Activated CD8-positive, alpha-beta T cell treated with anti-CD3 and anti-CD28 coated beads, Interleukin-2, amount 10 ng/mL, durations not matched to agents 7 days and 5 days (primary cell): ENCODE measurements at places on chromosomes 3 and 15.

DNA sequence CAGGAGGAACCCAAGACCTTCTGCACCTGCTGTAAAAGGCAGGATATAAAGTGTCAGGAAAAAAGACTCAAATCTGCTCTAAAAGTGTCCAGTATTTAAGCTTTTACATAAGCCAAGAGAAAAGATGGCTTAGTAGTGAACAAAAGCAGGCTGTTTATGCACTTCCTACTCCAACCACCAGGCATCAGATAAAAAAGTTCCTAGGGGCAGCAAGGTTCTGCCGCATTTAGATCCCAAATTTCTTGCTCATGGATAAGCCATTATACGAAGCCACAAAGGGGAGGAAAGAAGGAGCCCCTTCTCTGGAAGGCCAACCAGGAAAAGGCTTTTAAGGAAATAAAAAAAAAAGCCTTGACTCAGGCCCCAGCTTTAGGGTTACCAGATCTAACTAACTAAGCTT, 10.6 kb upstream of the SLC9C1 start:
- no peak for DNase-seq

DNA sequence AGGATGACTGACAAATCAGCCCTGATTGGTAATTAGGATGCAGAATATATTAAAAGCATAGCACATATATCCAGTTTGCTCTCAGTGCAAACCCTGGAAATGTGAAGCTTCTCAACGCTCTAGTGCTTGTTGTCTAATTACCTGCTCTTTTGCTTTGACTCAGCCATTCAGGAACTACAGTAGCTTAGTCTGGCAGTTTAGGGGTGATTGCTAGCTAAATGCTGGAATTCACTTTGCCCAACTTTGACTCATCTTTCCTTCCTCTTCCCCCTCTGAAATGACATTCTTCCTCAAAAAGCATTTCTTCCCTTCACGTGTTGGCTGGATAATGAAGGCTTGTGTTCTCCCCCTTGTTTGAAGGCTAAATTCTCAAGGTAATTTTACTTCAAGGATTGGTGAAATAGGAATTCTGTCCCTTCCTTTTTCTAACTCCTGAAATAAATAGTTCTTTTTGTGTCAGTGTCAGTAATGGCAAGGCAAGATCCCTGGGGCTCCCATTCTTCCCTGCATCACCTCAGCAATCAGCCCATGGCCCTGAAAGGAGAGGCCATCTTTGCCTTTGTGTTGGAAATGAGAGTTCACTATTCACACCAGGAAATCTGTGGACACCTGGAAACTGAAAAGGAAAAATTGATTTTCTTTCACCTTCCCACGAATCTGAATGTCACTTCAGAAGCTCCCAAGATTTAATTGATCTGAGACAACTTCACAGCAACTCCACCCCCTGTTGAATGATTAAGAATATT, 103.6 kb downstream of the ECT2 start:
- no peak for DNase-seq

GRCh38 chr15:92383519-92384324, 10.0 kb upstream of the ST8SIA2 start:
- peak; percentile 46 for DNase-seq

- no peak for DNase-seq
These were observed 235.9 kb downstream of the GAP43 start for GRCh38 chr3:115859002-115859807.

GRCh38 chr3:14467814-14468620, 65.6 kb downstream of the SLC6A6 start:
- peak; percentile 44 for DNase-seq

GRCh38 chr3:47841786-47842349, 38.9 kb downstream of the DHX30 start:
- DNase-seq, result no peak

- peak; percentile 51 for DNase-seq
These were observed 16.9 kb upstream of the SCAMP5 start for GRCh38 chr15:74978503-74978902.

- no peak for DNase-seq
These were observed 304.9 kb downstream of the FGF12 start for GRCh38 chr3:192422321-192422996.

DNA sequence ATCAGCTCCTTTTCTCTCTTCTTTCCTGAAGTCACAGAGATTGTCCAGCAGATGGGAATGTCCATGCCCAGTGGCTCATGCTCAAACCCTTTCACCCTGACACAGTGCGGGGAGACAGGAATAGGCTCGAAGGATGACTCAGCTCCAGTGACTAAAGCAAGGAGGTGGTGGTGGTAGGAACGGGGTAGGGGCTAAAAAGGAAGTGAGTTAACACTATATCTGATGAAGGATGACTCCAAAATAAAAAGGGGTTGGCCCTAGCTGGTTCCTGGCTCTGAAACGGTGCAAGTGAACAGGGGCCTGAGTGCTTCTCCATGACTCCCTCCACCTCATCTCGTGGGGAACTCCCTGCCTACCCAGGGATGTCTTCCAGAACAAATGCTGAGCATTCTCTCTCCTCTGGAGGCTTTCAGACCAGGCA, 167.4 kb upstream of the LPP start:
- no peak for DNase-seq

GRCh38 chr3:120615847-120616609, 19.9 kb downstream of the NDUFB4 start:
- DNase-seq, result no peak

DNA sequence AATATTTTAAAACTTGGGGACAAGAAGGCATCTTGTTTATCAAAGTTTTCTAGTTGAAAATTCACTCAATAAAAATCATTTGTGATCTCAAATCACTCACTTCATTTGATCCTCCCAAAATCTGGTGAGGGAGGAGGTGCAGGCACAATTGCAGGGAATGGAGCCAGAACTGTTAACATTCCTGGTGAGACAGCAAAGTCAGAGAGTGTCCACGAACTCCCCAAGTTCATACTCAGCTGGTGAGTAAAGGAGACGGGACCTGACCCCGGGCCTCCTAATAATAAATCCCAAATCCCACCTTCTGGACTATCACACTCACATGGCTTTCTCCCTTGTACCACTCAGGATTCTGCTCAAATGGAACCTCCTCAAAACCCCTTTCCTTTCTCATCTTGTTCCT, 252.3 kb upstream of the LRTM1 start:
- no peak for DNase-seq

DNA sequence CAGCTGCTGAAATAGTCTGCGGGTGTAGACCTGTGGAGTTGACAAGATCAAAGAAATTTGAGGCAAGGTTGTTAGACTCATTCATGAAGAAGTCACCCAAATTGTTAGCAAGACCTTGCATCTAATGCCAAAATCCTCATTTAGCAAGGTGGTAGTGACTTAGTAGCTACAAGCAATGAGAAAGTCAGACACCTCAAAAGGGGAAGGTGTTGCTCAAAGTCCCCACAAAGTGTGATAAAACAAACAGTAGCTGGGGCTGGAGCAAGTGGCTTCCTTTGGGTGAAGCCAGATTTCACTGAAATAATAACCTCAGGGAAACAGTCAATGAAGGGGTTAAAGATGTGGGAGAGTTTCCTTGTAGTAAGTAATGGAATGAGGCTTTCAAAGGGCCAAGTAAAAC, 44.9 kb downstream of the CD86 start:
- DNase-seq, result no peak

GRCh38 chr3:151439652-151440125, 21.2 kb downstream of the IGSF10 start:
- DNase-seq, result no peak

DNA sequence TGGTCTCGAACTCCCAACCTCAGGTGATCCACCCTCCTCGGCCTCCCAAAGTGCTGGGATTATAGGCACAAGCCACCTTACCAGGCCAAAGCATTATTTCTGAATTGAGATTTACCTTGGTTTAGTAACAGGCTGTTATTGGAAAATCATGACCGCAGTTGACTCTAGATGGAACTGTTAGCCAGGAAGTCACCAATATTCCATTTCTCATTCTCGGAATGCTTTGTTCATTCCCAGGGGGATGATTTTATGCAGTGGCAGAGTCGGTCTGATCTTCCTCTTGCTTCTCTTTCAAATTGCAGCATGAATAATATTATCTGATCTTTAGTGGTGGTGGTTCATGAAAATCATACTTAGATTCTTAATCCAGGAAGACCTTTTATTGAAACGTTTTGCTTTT, 195.5 kb upstream of the MBNL1 start:
- DNase-seq, result no peak

GRCh38 chr15:27804569-27805260, 294.4 kb downstream of the OCA2 start:
- DNase-seq, result no peak

DNA sequence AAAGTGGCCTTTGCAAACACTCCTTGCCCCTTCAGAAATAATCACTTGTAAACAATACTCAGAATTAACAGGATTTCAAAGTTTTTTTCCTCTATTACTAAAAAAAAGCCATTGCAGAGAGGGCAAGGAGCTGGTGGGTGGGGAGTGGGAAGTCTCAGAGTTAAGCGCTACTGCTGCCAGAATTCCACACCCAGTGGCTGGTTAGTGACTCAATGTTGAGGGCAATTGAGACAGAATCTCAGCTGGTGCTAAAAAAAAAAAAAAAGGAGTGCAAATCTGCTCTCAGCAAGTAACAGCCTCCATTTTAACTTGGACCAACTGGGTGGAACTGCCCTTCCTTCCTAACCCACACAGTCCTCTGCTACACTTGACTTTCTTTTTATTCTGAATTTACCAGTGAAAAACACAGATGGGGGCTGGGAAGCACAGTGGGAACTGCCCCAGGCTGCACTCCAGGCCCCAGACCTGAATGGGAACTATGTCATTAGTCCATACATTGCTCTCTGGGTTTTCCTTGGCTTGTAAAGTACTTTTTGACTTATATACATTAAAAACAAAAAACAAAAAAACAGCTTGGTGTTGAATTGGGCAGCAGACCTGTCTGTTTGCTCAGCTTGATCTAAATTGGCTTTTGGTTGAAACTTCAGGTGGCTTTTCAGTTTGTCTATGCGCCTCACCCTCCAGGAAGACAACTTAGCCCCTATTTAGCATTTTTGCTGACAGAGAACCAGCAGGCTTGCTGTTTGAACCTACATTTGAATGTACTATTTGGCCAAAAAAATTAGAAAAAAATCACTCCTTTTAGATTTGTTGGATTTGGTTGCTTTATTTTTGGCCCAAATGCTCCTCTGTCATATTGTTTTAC, 357.8 kb upstream of the TBL1XR1 start:
- no peak for DNase-seq

DNA sequence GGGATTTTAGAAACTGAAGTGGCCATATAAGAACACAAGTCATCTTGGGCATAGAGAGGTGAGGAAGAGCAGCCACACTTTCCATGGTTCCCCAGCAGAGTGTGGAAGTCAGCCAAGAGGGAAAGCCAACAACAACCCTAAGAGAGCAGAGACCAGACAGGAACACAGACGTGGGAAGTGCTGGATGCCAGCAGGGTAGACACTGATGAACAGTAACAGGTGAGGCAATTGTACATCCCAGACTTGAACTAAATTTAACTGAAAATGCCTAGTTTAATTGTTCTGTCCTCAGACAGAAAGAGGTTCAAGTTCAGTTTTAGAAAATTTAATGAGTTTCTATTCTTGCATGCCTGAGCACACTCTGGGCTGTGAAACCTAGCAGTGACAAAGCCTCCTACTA, 212.1 kb downstream of the ATP8B4 start:
- no peak for DNase-seq

- no peak for DNase-seq
These were observed 9.9 kb downstream of the FOXL2 start for GRCh38 chr3:138936741-138937689.

GRCh38 chr3:40911264-40911663, 288.0 kb upstream of the CTNNB1 start:
- no peak for DNase-seq

DNA sequence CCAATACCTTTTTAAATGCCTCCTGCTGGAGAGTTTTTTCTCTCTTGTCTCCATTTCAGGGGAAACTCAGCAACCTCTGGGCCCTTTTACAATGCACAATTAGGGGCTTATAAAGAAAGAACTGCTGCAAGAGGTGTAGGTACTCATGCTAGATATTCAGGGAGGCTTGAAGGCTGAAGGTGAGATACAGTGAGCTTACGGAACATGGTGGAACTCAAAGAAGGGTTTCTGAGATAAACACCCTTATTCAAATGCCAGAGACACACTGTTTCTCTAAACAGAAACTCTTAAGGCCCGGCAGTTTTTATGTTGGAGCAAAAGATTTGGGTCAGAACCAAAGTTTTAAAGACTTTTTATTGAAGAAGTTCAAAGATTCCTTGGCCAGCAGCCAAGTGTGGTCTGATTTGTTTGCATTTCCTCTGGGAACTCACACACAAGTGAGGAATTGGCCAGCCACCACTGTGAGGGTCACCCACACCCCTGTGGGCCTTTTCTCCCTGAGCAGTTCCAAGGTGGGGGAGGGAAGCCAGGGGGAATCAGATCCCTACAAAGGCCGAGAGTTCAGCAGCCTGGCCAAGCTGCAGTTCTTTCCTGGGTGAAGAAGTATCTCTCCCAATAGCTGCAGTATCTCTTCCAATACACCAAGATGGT, 47.8 kb downstream of the TNFAIP8L3 start:
- DNase-seq, result no peak

DNA sequence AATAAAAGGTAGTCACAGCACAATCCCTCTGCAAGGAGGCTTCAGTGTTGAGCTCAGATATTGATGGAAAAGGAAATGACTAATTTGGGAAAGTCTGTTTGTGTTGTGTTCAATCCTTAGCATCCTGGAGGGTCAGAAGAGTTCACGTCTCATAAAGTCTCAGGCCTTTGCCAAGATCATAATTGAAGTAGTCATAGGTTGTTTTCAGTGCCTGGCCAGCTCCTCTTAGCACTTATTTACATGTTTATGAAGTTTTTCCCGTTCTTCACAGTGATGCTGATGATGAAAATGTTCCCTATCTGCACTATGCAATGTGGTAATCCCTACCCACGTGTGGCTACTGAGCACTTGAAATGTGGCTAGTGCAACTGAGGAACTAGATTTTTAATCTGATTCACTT, 61.6 kb upstream of the TGFBR2 start:
- no peak for DNase-seq

- DNase-seq, result no peak
These were observed 379.4 kb downstream of the DIPK2A start for GRCh38 chr3:144351011-144351410.

- no peak for DNase-seq
These were observed 21.7 kb upstream of the PPP4R2 start for GRCh38 chr3:72974956-72975355.

DNA sequence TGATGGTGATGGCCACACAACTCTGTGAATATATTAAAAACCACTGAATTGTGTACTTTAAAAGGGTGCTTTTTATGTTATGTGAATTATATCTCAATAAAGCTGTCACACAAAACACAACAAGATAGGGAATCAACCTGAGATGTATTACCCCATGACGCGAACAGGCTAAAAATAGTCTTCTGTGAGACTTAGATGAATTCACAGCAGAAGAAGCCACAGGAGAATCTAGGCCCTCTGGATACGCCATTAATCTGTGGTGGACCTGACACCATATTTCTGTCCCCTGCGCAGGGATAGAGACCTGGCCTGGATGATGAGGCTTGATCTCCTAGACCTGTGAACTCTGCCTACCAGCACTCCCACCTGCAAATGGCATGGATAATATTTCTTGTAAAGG, 146.0 kb upstream of the HACD2 start:
- no peak for DNase-seq

GRCh38 chr3:29145360-29145759, 135.5 kb upstream of the RBMS3 start:
- no peak for DNase-seq
